Motor neuron (in vitro differentiated cells): ENCODE measurements at places on chromosomes 2 and 18. TPM values are rescaled to one million over a fixed set of nuclear protein-coding genes. Genes with fewer than 3 reads are reported as not detected.

Gene MFSD2B
- total RNA-seq: 1.2 and 1.8 TPM in 2 replicates

Gene GAL3ST2
- total RNA-seq: not detected in 2 replicates

Gene SPP2
- 0.53 TPM in 1 of 2 replicates, not detected in the other for total RNA-seq

Gene PSME4
- 129 and 143 TPM in 2 replicates for total RNA-seq

Gene EDAR
- 0.11 and 0.19 TPM in 2 replicates for total RNA-seq

Gene RAB6C
- total RNA-seq: 0.92 and 0.94 TPM in 2 replicates

Gene TSHZ1
- 36.4 and 40.0 TPM in 2 replicates for total RNA-seq
